ENCODE measurements at places on chromosomes 3 and 15. TPM values are rescaled to one million over a fixed set of nuclear protein-coding genes. Genes with fewer than 3 reads are reported as not detected.

DNA sequence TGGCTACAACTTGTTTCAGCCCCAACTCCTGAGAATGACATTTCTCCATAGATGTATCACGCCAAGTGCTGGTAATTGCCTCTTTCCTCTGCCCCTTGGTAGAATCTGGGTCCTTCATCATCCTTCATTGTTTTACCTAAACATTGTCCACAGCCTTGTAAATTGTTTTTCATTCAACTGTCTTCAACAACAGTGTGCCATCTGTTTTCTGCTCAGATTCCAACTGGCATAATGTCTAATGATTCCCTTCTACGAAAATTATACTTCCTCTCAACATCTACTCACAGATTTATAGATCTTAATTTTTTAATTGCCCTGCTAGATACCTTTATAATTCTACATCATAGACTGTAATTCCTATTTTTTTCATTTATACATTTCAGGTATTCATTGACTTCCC is 226.9 kb downstream of the TPRG1 start:
- no peak for DNase-seq

GRCh38 chr3:122694966-122695365 is 14.3 kb downstream of the PARP14 start:
- DNase-seq: no peak

GRCh38 chr3:122356402-122356801 is 26.6 kb downstream of the MIX23 start:
- peak; percentile 54 for DNase-seq

GRCh38 chr3:32323604-32324003 is 68.0 kb upstream of the CMTM7 start:
- no peak for DNase-seq

GRCh38 chr3:61158216-61158615 is 93.0 kb downstream of the FHIT start:
- no peak for DNase-seq

DNA sequence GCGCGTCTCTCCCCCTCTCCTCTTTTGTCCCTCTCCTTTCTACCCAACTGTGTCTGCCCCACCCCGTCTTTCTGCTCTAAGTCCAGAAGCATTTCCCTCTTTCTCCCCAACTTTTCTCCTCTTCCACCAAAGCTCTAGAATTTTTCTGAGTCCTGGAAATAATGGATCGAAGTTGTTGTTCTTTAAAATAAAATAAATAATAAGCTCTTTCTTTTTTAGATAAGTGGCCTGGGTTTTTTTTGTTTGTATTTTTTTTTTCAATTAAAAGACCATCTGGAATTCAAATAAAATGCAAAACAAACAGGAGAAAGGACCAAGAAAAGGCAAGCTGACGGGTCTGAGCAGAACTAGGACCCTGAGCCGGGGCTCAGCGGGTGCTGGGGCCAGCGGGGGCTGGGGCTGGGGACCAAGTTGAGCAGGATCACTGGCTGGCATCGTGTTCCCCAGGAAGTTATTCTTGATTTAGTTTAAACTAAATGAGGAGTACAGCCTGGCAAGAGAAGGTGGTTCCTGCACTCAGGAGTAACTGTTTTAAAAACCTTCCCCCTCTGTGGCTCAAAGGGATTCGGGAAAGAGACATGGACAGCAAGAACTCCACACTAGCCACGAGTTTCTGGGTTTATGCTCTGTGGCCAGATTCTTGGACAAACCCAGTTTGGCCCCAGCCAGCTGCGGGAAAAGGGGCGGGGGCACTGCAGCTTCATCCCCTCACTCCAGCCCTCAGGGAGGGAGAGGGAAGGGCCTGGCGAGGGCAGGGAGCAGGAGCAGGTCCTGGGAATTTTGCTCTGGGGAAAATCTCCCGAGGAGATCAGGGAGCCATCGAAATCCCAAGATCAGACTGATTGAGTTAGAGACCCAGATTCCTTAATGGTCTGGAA is 8.4 kb downstream of the GATA2 start:
- DNase-seq: no peak

DNA sequence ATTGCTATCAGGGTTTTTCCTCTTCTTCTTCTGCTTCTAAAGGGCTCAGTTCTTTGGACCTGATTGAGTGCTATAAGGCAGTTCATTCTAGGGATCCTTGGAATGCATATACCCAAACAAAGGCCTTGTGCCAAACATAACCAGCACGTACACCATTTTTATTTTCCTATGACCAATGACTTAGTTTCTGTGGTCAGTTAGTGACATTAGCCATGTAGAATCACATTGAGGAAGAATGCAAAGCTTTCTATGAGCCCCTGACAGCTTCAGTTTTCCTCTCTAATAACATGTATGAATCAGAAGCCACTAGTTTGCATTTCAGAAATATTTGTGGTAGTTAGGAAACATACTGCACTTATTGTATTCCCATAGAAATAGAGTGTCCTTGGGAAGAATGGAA is 240.0 kb downstream of the THRB start:
- peak; percentile 84 for DNase-seq

- peak; percentile 71 for DNase-seq
Measured at GRCh38 chr3:184366619-184367289, 5.2 kb downstream of the POLR2H start.

GRCh38 chr3:14859880-14860279 is 41.1 kb downstream of the FGD5 start:
- no peak for DNase-seq

- peak; percentile 23 for DNase-seq
Measured at GRCh38 chr3:194540274-194540905, 53.6 kb upstream of the ATP13A3 start.

DNA sequence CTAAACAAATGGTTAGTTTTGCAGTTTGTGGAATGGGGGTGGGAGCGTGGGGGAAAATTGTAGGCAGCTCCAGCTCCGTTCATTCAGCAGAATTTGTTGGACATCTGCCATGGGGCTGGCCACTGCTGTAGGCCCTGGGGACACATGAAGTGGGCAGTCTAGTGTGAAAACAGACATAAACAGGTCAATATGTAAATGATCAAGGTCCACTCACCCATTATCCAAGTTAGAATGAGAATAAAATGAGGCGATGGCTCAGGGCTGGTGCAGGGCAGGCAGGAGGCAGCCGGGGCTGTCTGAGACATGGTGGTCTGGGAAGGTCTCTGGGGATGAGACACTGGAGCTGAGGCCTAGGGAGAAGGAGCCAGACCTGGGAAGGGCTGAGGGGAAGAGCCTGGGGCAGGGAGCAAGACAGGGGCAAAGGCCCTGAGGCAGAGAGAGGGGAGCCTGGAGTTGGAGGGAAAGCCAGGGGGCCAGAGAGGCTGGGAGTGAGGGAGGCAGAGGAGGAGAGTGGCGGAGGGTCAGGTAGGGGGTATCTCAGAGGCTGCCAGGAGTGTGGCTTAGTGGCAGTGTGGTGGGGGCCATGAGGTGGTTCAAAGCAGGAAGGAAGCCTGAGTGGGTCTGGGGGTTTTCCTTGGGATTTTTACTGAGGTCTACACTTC is 6.2 kb upstream of the SLC6A6 start:
- no peak for DNase-seq

GRCh38 chr3:161386991-161387770 is 15.9 kb upstream of the SPTSSB start:
- no peak for DNase-seq

DNA sequence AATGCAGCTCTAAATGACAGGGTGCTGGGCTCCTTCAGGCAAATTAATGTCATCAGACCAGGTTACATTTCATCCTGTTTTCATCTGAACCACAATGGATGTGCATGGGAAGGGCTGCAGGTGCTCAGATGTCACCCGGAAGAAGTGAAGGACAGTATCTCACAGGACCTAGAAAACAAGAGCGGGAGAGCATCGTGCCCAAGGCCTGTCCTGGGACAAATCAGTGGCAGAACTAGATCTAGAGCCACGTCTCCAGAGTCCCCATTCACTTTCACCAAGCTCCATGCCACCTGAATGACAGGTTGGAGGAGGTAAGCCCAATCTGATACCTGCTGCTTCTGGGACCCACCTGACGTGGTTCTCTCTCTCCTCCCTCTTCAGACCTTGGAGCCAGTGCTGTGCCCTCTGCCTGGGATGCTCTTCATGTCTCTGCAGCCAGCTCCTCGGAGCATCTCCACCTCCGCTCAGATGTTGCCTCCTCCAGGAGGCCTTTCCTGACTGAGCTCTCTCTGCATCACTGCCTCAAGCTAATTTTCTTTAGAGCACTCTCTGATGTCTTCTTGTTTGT is 77.3 kb downstream of the CPN2 start:
- DNase-seq: no peak

Gene EOMES
- total RNA-seq: not detected

Gene PRICKLE2
- 14.2 TPM for total RNA-seq

Gene IQCH
- 2.5 TPM for total RNA-seq

Gene GMNC
- 0.18 TPM for total RNA-seq

Gene KY
- under 0.01 TPM for total RNA-seq

Gene GPR27
- not detected for total RNA-seq

All from IMR-90 (cell line).